Epithelial cell of esophagus (primary cell): ENCODE measurements at places on chromosomes 2 and 18.

GRCh38 chr2:165067643-165068486, 112.5 kb upstream of the SLC38A11 start:
- DNase-seq, result peak; percentile 5

GRCh38 chr2:29130295-29130694, 15.1 kb downstream of the CLIP4 start:
- DNase-seq, result peak; percentile 87

- peak; percentile 11 for DNase-seq
Observed at GRCh38 chr2:176018708-176019107, 16.6 kb upstream of the LNPK start.

- no peak for DNase-seq
Observed at GRCh38 chr2:112791019-112791418, 6.7 kb upstream of the IL1A start.

- peak; percentile 66 for DNase-seq
Observed at GRCh38 chr18:35605686-35606417, 24.3 kb downstream of the GALNT1 start.

GRCh38 chr2:58032016-58032763, 14.4 kb upstream of the VRK2 start:
- DNase-seq, result no peak

- no peak for DNase-seq
Observed at GRCh38 chr18:70058916-70059315, 111.2 kb upstream of the CD226 start.

GRCh38 chr2:33791625-33792024, 192.5 kb upstream of the FAM98A start:
- DNase-seq, result peak; percentile 54

DNA sequence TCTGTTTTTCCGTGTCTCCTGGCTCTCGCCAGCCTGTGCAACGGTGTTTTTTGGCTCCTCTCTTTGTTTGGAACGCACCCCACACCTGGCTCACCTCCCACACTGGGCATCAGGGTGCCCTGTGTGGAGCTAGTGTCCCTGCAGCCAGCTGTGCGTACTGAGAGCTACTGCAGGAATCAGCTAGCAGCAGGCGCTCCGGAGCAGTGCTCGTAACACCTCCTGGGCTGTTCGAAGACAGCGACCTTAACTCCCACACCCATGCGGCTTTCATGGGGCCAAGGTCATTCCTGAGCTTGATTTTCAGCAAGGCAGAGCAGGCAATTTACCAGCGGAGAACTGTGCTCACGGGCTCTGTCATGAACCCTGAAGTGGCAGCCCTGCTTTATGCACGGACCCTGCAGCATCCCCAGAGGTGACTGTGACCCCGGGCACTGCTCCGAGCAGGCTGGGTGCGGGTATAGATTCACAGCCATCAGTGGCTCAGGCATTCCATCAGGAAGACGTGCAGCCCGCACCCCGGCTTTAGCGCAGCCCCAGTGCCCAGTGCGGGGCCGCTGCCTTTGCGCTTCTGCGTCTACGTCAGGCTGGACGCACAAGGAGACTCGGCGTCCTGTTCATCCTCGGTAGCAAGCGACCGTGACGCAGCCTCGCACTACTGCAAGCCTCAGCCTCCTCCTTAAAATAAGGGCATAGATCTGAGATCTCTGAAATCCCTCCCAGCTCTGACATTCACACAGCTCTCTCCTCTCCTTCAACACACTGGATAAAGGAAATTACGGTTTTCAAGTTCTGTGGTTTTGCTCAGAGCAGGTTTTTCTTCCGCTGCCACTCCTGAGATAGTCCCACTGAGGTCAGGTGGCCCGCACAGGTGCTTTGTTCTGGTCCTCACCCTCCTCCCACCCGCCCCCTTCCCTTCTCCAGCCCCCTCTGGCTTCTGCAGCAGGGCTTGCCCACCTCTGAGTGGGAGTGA, 58.2 kb downstream of the ADI1 start:
- no peak for DNase-seq

DNA sequence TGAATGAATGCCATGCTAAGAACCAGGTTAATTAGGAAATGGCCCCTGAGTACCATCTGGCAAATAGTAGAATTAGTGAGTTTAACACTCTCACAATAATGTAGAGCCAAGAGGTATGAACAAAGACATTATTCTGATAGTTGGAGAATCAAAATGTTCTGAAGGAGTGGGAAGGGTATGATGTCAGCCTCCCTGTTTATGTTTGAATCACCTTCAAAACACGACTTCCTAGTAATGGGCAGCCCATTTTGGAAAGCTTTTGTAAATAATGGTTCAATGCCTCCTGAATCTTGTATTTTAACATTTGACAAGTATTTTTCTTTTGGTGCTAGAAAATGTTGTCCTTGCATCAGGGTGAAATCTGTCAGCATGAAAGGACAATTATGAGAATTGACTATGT, 108.3 kb downstream of the DSEL start:
- no peak for DNase-seq

DNA sequence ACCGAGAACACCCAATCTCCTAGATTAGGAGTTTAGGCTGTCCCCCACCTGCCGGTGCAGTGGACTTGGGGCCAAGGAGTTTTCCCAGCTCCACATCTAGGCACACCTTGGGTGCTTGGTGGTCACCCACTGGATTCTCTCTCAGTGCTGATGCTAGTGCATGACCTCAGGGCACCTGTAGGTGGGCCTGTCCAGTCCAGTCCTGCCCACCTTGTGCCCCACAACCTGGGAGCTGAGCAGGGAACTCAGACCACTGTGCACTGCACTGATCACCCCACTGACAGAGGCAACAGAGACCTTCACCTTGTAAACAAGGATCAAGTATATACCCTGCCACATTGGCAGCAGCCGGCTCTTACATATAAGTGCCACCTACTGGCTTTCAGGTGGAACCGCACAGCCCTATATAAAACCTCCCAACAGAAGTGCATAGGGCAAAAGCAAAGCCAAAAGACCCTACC, 12.7 kb upstream of the CDH19 start:
- peak; percentile 40 for DNase-seq

GRCh38 chr2:30448866-30449265, 1.8 kb downstream of the LCLAT1 start:
- no peak for DNase-seq

DNA sequence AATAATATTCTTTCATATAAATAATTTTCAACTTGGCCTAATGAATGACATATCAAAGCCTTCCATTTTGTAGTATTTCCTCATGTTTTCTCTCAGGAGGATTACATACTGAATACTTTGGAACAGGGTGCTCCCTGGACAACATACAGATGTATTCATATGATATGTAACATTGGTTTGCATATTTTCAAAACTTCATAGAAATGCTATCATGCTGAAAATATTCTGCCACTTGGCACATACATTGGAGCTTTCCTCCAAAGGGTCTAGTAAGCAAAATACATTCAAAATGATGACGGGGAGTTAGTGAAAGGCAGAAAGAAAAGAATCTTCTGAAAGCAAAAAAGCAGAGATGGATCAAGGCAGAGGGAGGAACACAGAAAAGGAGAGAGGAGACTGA, 38.1 kb upstream of the RTN4 start:
- no peak for DNase-seq

GRCh38 chr18:23200756-23201155, 65.5 kb downstream of the CABLES1 start:
- no peak for DNase-seq

- DNase-seq, result no peak
Observed at GRCh38 chr18:11284811-11285210, 135.4 kb upstream of the PIEZO2 start.

GRCh38 chr18:10814336-10814735, 288.5 kb downstream of the NAPG start:
- DNase-seq, result no peak

DNA sequence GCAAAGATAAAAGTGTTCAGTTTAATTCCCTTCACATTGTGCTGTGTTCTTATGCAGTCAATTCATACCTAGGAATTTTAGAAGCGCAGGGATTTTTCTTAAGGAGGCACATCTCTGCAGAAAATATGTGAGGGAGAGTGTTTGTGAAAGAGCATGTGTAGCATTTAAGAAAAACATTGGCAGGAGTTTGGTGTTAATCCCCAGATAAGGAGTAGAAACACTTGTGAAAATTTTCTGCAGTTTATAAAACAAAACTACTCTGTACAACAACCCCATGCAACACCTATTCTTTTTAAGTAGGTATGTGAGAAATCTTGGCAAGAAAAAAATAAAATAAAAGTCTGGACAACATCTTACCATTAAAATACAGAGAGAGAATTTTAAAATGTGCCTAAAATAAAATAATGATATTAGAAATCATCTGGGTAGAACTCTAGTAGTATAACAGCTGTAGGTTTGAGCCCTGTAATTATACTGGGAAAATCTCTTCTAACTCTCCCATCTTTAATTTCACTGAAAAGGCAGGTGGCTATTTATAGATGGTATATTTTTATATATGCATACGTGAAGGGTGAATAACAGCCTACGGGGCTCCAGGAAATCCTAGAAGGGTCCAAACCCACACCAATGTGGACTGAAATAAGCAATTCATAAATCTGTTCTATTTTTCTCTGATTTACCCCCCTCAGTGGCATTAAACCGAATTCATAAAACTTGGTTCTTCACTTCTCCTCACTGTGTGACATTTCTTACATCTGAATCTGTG, 6.6 kb downstream of the FZD7 start:
- DNase-seq, result no peak

DNA sequence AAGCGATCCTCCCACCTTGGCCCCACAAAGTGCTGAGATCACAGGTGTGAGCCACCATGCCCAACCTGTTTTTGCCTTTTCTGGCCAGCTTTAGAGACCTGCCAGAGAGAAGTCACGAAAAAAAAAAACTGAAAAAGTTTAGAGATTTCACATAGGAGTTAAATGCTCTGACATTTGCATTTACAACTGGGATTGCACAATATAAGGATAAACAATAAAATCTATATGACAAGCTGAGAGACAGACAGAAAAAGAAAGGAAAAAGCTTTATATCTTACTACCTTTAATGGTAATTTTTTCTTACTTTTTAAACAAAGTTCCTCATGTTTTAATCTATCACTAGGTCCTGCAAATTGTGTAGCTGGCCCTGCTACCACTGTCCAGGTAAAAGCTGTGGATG, 466.5 kb downstream of the TXNL1 start:
- DNase-seq, result no peak

- DNase-seq, result no peak
Observed at GRCh38 chr2:104734937-104735586, 118.9 kb upstream of the POU3F3 start.

DNA sequence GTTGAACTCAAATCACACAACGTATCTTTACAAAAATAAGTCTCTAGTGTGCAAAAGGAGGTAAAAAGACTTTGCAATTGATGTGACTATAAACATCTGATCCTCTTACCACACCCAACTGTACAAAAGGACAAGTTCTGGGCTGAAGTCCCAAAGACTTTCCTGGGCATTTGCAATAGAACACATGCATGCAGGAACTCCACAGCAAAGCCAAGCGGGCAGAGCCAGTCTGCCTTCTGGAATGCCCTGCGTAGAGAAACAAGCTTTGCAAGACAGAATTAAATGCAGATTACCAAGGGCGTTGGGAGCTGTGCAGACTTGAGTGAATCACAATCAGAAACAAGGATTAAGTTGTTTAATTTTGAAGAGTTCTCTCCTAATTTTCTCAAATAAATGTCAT, 208.4 kb upstream of the ZNF521 start:
- DNase-seq, result peak; percentile 8

DNA sequence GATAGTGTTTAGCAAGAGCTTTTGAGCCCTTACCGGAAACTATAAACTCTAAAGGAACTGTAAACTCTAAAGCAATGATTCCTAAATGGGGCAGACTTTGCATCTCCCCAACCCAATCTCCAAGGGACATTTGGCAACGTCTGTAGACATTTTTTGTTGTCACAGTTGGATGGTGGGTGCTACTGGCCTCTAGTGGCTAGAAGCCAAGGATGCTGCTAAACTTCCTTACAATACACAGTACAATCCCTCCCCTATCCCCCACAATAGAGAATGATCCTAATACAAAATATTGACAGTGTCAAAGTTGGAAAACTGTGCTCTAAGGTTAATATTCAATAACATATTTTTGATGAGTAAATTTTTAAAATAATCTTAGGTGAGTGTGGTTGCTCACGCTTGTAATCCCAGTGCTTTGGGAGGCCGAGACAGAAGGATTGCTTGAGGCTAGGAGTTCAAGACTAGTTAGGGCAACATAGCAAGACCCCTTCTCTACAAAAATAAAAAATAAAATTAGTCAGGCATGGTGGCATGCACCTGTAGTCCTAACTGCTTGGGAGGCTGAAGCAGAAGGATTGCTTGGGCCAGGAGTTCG, 66.7 kb downstream of the PTPN4 start:
- peak; percentile 54 for DNase-seq

DNA sequence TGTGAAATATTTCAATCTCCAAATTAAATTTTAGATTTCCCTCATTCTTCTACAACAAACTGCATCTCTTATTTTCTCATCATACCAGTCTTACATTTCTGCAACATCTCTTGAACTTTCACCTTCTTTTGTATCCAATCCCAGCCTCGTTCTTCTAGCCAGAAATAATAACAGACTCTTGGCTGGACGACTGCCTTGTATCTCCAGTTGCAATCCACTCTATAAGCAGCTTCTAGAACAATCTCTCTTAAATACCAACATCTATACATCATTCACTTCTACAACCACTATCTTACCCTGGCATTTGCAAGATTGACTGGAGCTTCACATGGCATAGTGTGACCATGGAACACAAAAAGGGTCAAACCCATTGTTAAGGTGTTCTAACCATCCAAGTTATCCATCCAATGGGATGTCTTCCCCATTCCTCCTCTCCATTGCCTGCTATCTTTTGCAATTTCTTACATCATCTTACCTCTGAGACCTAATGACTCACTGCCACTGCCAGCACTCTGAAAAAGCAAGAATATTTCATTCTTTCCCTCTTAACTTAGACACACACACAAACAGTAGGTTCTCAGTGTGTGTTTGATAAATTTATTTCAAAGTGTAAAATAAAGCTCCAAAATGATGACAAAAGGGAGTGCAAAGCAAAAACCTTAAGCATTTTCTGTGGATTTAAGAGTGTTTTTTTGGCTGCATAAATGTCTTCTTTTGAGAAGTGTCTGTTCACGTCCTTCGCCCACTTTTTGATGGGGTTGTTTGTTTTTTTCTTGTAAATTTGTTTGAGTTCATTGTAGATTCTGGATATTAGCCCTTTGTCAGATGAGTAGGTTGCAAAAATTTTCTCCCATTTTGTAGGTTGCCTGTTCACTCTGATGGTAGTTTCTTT, 145.6 kb downstream of the METTL4 start:
- DNase-seq, result peak; percentile 62

DNA sequence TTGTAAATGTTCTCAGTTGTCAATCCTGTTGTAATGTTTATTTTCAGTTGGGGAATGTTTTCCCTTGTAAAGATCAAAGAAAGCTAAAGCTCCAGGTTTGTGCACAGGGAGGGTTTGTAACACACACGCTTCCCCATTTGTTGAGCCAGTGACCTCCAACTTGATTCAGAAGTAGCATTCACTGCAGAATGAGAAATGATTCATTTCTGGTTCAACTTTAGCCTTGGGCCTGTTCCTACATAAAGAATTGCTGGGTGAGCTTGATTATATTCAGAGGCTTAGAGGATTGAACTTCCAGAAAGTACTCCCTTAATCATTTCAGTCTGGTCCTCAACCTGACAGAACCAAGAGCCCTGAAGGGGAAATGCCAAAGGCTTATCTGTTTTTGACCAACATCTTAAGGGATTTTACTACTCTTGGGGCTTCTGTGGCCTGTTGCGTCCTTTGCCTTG, 70.6 kb upstream of the CAVIN2 start:
- peak; percentile 29 for DNase-seq
